ENCODE measurements at places on chromosomes 11 and 22.

GRCh38 chr11:11081776-11082175 is 223.9 kb upstream of the ZBED5 start:
- DNase-seq = no peak

DNA sequence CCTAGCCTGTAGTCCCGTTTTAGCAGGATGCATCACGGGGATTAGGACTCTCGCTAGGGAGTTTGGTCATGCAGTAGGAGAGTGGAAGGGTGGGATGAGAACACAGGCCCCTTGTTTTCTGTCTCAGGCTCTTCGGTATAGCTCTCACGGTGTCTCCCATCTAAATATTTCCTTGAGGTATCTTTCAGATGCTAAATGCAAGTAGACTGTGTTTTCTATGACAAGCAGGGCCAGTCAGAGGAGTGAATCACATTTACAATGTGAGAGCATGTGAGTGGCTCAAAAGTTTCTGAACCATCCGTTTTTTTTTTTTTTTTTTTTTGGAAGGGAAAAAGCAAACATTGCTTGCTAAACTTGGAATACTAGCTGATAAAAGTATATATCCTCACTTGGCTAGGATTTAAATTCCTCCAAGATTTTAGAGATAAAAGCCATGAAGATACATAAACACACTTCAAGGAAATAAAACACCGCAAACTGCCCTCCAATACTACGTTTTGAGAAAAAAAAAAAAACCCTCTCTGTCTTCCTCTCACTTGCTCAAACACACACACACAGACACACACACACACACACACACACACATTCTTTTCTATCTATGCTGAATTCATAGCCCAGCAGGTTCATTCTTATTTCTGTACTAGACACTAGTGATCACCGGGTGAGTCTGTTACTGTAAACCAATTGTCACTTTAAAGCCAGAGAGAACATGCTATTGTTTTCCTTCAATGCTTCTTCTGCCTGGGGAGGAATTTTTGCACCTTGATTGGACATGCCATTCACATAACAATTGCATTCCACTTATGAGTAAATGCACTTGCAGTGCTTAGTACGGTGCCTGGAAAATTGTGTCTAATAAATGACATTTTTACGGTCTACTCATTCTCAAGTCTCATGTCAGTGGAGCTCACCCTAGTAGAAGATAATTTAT is 224.6 kb upstream of the CCDC90B start:
- DNase-seq = no peak

- DNase-seq = no peak
Measured at GRCh38 chr11:58770627-58771457, 39.1 kb upstream of the GLYAT start.

DNA sequence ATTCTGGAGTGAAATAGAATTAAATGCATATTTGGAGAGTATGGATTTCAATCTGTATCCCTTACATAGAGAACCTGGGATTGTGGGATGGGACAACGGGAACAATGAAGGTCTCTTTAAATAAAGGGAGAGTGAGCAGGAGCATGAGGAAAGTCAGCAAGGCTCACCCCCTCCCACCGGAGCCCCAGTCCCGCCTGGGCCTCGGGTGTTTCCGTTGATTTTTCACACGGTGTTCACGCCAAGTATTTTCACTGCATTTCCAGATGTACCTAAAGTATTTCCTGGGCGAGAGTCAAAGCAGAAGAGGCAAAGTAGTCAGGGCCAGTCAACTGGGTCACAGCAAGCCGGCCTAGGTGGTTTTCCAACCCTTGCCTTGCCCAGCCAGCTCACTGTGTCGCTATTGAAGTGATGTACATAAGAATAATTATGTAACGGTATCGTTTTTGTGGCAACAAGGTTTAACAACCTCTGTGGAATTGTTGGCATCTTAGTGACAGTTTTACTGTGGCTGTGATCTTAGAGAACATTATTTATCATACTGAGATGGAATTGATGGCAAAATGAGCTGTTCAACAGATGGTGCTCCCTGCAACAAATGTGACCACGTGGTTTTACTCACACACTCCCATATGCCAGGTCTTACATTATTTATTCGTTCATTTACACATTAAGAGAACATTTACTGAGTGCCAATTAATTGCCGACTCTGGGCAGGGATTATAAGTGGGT is 177.3 kb downstream of the ADAMTS15 start:
- DNase-seq = no peak

- no peak for DNase-seq
Measured at GRCh38 chr22:32839831-32840584, 38.5 kb downstream of the TIMP3 start.

- no peak for DNase-seq
Measured at GRCh38 chr11:130647371-130647770, 198.9 kb downstream of the ADAMTS15 start.

GRCh38 chr11:9922806-9923205 is 258.9 kb downstream of the SWAP70 start:
- no peak for DNase-seq

- peak; percentile 75 for DNase-seq
Measured at GRCh38 chr11:94602430-94603372, 35.5 kb downstream of the PIWIL4 start.

GRCh38 chr11:17747131-17747955 is 12.8 kb downstream of the KCNC1 start:
- no peak for DNase-seq

- DNase-seq = no peak
Measured at GRCh38 chr11:119912229-119912628, 183.2 kb upstream of the NECTIN1 start.

- no peak for DNase-seq
Measured at GRCh38 chr22:16955678-16956210, 52.3 kb downstream of the GAB4 start.

- no peak for DNase-seq
Measured at GRCh38 chr22:21009638-21010425, 5.1 kb upstream of the P2RX6 start.

GRCh38 chr11:38498721-38499120 is 1900.7 kb upstream of the RAG2 start:
- no peak for DNase-seq

GRCh38 chr11:47616726-47617416 is 22.7 kb upstream of the C1QTNF4 start:
- DNase-seq = peak; percentile 63

- DNase-seq = no peak
Measured at GRCh38 chr22:49918911-49919881, 762 bp downstream of the CRELD2 start.

Measured in right atrium auricular region (tissue), 2 donors.